Caco-2 (cell line): ENCODE measurements at places on chromosomes 12 and 14. TPM values are rescaled to one million over a fixed set of nuclear protein-coding genes. Genes with fewer than 3 reads are reported as not detected.

Gene KLRF1
- not detected in 2 replicates for total RNA-seq

Gene POTEG
- total RNA-seq, result not detected in 2 replicates

Gene SCNN1A
- total RNA-seq, result 52.6 and 53.5 TPM in 2 replicates

- no peaks in the 10 kb centered on the region for H3K4me1 ChIP-seq
- H3K4me3 ChIP-seq, result no peak overlapping the region
- H3K27ac ChIP-seq, result peak overlapping the region; percentile 4
- no peaks in the 10 kb centered on the region for H3K27me3 ChIP-seq
Observed at GRCh38 chr12:84508851-84509260, 403.7 kb downstream of the SLC6A15 start.

- H3K27me3 ChIP-seq, result no peaks in the 10 kb centered on the region; the same call in 1 of the 2 replicates
- no peak for DNase-seq
- no peaks in the 10 kb centered on the region for H3K4me1 ChIP-seq
- no peak overlapping the region for H3K27ac ChIP-seq
Observed at GRCh38 chr14:22096514-22096895, 422.9 kb upstream of the OR4E1 start.
